ENCODE measurements at places on chromosomes 2 and 18.

- no peak for DNase-seq
Measured at GRCh38 chr2:55843096-55843993, 80.2 kb downstream of the EFEMP1 start.

DNA sequence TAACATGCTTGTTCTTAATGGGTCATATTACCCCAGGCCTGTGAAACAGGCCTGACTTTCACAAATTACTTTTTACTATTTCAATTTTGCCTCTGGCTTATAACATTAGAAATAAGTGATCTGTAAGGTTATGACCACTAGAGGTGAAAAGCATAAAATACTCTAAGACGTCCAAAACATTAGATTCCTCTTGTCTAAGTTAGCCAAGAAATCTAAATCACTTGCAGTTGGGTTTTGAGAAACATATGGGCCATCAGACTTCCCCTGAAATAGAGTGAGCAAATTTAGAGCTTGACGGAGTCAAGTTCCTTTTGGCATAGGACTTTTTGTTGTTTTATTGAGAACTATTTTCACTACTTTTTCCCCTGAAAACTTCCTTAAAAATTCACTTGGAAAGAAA lies 32.7 kb upstream of the RIT2 start:
- DNase-seq, result no peak

DNA sequence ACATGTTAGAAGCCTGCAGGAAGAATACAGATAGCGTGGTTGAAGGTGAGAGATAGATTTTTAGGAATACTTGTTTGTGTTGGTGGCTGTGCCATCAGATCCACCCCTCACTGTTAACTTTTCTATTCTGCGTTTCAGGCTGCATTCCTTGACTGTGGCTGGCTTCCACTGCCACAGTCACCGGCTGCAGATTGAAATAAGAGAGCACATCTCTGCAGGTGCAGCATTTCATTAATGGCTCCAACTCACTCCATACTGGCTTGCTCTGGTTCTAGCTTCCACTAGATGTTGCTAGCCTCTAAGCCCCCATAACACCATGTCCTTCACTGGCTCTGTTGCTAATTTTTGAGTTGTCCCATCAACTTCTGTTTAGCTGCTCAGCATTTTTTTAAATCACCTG lies 286.5 kb downstream of the CPS1 start:
- DNase-seq, result no peak

DNA sequence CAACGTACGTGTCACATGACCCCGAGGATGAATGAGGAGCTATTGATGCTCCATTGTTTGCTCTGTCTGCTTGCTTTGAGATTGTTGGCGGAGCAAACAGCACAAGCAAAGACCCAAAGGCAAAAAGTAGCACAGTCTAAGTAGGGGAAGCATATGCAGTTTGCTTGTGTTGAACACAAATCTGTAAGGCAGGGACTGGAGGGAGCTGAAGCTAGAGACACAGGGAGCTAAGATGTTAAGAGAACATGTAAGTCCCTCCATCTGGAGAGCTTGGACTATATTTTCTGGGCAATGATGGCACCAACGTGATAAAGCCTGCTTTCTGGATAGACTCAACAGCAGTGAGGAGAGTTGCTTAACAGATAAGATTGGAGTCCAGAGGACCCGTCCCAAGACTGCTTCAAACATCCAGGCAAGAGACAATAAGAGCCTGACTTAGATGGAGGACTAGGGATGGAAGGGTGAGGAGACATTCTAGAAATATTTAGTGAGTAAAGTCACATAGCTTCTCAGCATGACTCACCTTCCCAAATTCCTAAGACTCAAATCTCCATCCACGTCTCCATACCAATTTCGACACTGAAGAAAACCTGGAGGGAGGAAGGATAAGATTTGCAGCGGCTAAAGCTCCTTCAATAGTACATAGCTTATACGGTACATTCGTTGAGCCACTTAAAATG lies 88.1 kb upstream of the KLF7 start:
- no peak for DNase-seq

- DNase-seq, result peak; percentile 26
Measured at GRCh38 chr2:11344956-11345677, 681 bp upstream of the ROCK2 start.

- no peak for DNase-seq
Measured at GRCh38 chr2:111239107-111239506, 118.4 kb downstream of the BCL2L11 start.

GRCh38 chr2:138713069-138713496 lies 67.1 kb downstream of the NXPH2 start:
- DNase-seq, result no peak

DNA sequence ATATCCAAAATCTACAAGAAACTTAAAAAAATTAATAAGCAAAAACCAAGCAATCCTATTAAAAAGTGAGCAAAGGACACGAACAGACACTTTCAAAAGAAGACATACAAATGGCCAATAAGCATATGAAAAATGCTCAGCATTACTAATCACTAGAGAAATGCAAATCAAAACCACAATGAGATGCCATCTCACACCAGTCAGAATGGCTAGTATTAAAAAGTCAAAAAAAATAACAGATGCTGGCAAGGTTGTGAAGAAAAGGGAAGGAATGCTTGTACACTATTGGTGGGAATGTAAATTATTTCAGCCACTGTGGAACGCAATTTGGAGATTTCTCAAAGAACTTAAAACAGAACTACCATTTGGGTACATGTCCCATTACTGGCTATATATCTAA lies 128.8 kb upstream of the SESTD1 start:
- DNase-seq, result no peak

DNA sequence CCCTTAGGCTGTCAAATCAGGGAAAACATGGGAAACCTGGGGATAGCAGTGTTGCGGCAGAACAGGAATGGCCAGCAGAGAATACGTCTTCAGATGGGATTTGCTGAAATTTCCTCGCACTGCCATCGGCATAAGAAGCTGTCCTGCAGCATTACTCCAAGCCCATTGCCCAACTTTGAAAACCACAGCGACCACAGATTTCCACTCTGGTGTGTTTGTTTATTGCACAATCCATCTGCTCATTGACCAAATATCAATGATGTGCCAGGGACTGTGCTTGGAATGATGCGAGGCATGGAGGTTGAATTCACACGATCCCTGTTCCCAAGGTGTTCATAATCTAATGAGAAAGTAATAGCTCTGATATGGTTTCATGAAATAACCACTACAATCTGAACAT lies 383.3 kb upstream of the MYT1L start:
- peak; percentile 22 for DNase-seq

DNA sequence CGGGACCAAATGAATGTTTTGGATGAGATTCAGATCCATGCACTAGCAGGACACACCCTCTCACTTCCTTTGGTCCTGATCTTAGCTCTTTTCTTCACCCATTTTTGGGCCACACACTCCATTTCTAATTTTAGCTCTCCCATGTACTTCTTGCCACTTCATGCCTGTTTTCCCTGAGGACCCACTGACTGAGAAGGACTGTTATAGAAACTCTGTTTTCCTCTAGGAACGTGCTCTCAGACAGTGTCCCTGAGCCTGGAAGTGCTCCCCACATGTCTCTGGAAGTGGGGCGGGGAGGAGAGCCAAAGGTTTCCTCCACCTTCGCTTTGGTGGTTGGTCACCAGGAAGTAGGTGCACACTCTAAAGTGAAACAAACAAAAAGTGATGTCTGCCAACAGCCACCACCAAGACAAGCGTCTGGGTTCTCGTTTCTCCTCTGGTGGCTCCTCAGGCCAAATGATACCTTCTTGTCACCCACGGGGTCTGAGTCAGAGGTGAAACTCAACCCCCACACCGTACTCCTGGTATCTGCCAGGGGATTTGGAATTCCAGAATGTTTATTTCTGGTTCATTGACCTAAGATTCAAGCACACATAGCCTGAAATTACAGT lies 74.7 kb downstream of the MERTK start:
- DNase-seq, result no peak

GRCh38 chr2:56729212-56729611 lies 545.4 kb downstream of the CCDC85A start:
- DNase-seq, result no peak

DNA sequence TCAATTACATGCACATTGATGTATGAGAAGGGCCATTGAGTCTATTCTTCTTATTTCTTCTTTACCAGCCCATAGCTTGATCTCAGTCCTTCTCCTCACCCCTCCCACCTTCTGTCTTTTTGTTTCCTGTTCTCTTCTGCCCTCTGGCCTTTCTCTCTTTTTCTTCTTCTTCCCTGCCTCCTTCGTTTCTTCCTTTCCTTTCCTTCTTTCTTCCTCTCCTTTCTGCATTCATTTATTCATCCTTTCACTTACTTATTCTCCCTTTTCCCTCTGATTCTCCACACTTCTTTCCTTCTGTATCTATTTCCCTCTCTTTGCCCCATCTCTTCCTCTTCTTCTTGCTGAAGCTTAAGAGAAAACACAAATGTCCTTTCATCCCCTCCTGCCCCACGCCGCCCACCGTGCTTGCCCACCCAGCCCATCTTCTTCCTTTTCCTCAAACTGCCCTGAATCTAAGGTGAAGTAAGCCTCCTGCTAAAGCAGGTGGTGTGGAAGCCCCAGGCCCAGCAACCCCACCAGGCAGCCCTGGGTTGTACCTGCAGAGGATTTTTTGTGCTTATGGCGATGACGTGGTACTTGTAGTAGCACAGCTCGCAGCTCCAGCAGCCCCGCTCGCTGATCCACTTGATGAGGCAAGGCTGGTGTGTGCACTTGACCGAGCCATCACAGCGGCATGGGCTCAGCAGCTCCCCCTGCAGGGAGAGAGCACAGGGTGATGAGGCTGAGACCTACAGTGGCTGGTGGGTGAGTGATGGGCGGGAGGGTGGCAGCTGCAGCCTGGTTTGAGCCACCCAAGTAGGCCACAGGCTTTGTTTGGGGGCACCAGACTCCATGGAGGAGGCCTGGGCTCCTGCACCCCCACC lies 89.0 kb downstream of the MARCHF4 start:
- DNase-seq, result no peak

DNA sequence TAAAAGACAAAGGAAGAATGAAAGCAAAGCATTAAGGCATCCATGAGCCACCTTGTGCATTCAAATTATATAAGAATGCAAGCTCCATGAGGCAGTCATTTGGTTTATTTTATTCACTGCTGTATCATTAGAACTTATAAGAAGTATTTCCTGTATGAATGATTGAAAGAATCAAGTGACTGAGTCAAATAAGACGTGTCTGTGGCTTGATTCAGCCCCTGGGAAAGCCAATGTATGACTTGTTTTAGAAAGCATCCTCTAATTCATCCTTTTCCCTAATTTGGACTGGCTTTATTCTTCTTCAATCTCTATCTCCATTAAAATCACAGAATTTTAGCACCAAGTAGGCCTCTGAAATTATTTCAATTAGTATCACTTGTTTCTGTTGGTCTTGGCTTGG lies 461.1 kb downstream of the LPIN1 start:
- no peak for DNase-seq

DNA sequence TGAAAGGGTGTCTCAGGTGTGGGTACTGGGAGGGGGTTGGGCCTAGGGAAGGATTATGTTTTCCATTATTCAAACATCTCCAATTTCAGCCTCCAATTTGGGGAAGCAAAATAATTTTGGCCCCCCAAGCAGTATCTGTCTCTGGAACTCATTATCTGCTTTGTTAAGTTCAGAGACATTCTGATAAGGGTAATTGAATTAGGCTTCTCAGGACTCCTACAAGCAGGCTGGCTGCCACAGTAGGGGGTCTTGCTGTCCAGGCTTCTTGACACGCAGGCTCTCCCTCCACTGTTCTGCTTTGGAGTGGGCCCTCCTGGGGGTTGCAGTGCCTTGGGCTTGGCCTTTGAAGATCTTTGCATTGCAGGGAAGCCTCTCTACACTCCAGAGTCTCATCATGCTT lies 108.1 kb upstream of the SIX2 start:
- DNase-seq, result no peak

DNA sequence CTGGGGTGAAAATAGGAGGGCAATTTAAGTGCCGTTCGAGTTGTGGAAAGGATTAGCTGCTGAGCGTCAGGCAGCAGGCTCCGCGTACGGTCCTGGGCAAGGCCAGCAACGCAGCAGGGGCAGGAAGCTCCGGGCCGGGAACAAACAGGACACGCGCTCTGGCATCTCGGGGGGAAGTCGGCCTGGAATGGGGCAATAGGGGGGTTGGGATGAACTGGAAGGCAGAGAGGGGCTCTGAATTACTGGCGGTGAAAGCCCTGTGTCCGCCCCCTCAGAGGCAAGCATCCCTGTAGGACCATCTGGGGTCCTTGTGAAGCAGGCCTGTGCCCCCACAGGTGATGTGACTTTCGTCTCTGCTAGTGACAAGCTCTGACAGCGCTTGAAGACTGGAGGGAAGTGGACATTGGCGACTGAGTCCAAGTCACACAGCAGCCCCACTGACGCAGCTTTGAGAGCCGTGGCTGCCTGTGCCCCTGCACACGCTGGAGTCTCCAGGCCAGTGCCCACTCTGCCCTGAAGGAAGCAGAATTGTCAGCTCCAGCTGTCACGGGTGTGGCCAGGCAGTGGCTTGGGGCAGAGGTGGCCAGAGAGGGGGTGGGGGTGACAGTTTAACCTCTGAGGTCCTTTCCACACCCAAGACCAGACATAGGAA lies 22.3 kb downstream of the GPR35 start:
- no peak for DNase-seq

DNA sequence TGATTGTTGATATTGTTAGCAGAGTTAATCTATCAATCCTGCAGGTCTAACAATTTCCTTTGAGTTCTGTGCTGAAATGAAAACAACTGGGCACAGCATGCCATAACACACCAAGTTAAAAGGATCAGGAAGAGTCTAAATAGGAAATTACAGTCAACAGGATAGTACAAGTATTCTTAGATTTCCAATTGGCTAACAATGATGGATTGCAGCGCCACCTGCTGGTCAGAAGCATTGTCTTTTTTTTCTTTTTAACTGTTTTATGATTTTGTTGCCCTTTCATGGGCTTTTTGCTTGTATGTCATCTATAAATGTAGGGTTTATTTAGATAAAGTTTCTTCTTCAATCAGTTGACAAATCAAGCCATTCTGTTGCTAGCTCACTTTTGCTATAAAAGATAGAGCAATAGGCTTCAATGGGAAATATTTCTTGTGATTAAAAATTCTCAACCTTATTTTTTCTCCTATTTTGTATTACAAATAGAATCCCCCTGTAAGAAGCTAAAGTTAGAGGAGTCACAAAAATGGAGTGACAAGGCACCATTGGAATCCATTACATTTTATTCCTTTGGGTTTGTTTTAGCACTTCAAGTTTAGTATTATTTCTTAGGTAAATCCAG lies 40.8 kb upstream of the RPRM start:
- DNase-seq, result peak; percentile 30

DNA sequence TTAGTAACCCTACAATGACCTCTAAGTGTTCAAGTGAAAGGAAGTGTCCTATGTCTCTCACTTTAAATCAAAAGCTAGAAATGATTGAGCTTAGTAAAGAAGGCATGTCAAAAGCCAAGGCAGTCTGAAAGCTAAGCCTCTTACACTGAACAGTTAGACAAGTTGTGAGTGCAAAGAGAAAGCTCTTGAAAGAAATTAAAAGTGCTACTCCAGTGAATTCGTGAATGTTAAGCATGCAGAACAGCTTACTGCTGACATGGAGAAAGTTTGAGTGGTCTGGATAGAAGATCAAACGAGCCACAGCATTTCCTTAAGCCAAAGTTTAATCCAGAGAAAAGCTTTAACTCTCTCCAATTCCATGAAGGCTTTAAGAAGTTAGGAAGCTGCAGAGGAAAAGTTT lies 373.7 kb downstream of the NR4A2 start:
- DNase-seq, result no peak
